Pulmonary artery endothelial cell (primary cell): ENCODE measurements at places on chromosomes 11 and 22.
A peak's percentile ranks its signal among the peaks of the same experiment; 100 is the strongest.

- DNase-seq: no peak
Observed at GRCh38 chr11:80241766-80242165, 800.9 kb upstream of the TENM4 start.

DNA sequence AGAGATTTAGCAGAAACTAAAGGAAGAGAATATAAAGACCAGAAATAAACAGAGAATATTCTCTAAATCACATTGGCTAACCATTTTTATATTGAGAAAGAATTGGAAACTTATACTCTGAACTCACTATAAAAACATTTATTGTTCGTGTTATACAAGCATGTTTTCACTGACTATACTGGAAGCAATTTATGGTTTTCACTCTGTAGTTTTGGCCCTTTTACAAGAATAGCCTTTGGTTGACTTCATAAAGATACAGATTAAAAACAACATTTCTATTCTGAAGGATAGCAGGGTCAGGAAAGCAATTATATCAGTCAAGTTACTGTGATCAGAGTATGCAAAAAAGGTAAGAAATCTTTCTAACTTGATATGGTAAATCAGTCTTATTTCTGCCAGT is 965.7 kb upstream of the FAT3 start:
- DNase-seq: no peak

- DNase-seq: no peak
Observed at GRCh38 chr11:114799476-114799875, 121.1 kb downstream of the NXPE2 start.

DNA sequence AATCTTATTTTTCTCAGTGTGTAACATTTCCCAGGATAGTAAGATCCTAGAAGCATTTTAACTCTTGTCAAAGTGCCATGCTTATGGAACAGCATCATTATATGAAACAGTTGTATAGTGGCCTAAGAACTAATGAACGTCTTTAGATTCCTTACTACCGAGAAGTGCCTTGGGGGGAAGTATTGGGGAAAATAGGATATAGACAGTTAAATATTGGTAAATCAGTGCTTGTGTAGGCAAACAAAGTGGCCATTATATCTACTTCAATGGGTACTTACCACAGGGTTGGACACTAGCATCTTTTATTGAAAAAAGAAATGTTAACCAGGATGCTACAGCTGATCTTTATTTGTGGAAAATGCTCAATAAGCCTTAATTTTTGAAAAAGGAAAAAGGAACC is 11.3 kb downstream of the FAR1 start:
- no peak for DNase-seq

DNA sequence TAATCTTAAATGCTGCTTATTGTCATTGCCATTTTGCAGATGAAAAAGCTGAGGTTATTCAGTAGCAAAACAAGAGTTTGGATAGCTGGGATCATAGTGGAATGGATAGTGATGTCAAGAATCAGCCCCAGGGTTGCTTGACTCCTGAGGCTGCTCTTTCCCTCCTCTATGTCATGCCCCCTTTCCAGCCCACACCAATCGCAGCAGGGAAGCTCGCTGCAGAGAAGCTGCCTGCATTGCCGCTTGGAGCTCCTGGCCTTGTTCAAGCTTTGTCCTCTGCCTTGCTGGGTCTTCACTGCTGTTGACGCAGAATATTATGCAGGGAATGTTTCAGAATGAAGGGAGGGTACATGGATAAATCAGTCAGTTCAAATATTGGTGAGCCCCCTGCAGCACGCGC is 128.8 kb upstream of the RASSF10 start:
- DNase-seq: no peak

DNA sequence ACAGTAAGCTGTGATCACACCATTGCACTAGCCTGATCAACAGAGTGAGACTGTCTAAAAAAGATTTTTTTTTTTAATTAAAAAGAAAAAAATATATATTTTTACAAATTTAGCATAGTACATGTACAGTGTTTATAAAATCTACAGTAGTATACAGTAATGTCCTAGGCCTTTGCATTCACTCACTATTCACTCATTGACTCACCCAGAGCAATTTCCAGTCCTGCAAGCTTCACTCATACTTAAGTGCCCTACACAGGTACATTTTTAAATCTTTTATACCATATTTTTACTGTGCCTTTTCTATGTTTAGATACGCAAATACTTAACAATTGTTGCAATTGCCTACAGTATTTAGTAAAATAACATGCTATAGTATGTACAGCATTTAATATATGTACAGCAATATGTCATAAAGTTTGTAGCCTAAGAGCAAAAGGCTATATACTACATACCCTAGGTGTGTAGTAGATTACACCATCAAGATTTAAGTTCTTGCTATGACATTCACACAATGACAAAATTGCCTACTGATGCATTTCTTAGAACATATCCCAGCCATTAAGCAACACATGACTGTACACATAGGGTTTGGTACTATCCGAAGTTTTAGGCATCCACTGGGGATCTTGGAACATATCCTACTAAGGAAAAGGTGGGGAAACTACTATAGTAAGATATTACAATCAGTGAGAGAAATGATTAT is 22.8 kb downstream of the PIK3C2A start:
- no peak for DNase-seq

- no peak for DNase-seq
Observed at GRCh38 chr11:17816232-17816931, 81.8 kb downstream of the KCNC1 start.

DNA sequence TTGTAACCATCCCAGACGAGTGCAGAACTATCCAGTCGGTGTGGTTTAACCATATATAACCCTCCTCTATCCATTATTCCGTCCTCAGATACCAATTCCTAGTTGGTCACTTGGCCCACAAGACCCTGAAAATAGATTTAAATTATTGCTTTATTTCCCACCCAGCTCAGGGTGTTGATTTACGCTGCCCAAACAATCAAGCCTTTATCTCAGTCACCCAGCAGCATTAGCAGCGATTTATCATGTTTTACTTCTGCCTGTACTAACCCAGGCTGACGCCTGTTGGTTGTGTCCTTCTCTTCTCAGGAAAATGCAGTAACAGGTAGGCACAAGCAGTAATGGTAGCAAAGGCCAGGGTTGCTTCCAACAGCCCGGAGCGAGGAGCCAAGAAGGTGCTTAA is 81.2 kb downstream of the DSCAML1 start:
- DNase-seq: no peak

- peak; percentile 82 for DNase-seq
Observed at GRCh38 chr22:19483481-19484244, 3.9 kb downstream of the CDC45 start.

DNA sequence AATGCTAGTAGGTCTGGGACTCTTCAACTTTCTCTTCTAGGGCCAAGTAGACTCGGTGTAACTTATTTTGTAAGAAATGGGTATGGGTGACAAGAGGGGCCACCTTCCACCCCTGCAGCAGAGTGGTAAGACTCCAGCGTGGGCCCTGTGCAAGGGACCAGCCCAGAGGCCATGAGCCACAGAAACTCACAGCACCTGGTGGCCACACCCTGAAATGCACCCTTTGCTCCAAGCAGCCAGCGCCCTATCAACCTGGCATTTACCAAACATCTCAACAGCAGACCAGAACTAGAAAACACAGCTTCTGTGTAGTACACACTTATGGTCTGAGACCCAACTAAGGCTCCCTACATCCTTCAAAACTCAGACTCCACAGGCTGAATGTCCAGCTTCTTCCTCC is 5.7 kb downstream of the CDCA5 start:
- DNase-seq: no peak

GRCh38 chr11:129295746-129296145 is 79.9 kb upstream of the BARX2 start:
- no peak for DNase-seq

- DNase-seq: no peak
Observed at GRCh38 chr11:6611092-6611962, 689 bp downstream of the TAF10 start.

GRCh38 chr11:1291295-1292017 is 18.0 kb downstream of the TOLLIP start:
- DNase-seq: no peak

DNA sequence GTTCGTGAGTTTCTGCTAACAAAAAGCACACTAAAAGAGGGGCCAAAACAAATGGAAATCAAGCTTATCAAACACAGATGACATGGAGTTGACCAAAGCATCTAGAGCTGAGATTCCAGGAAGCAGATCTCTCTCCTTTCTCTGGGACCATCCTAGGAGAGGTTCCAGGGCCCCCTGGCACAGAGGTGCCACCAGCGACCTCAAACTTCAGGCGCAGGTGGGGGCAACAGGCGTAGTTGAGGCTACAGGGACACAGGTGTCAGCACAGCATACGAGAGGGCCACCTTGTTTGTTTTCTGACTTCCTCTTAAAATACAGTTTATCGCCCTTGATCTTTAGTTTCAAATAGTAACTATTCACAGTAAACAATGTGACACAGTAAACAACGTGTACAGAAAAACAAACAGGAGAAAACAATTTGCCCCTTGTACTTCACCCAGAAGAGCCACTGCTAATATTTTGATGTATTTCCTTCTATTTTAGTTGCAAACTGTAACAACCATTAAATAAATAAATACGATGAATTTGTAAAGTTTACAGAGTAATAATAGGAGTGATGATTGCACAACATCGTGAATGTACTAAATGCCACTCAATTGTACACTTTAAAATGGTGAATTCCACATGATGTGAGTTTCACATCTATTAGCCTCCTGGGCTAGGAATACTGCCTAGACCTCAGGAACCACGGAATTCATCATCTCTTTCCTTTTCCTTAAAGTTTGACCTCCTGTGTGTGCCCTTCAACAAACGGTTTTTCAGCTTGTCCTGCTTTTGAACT is 52.2 kb downstream of the IGLL5 start:
- DNase-seq: no peak

DNA sequence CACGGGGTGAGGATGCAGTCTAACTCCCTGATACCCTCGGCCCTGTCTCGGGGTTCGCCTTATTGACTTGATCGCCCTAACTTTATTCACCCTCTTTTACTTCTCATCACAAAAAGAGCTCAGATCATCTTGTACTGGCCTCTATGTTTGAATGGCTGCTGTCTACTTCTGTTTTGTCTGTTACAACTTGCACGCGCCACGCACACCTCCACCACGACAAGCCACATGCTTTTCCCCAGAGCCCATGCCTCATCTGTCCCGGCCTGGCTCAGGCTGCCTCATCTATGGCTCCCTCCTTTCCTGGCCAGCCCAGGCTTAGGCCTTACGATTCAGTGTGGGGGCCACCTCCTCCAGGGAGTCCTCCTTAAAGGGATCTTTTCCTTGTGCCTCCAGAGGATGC is 180.9 kb downstream of the EFCAB6 start:
- no peak for DNase-seq

GRCh38 chr11:7473717-7474116 is 11.6 kb upstream of the OLFML1 start:
- DNase-seq: no peak

DNA sequence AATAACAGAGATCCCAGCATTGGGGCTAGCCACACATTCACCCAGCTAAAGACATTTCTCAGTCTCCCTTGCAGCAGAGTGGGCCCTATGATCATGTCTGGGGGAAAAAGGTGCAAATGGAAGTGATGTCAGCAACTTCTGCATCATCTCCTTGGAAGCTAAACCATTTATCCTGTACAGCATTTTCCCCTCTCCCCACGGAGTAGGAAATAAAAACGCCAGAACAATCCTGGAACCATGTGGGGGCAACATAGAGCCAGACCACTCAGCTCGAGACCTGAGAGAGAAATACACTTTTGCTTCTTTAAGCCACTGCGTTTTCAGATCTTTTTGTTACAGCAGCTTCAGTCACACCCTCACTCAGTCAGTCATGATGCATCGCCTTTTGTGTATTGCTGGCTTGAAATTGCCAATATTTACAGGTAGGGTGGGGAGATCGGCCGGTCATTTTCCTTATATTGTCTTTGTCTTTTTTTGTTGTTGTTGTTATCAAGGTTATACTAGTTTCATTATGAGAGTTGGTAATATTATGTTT is 9.1 kb upstream of the RAC2 start:
- no peak for DNase-seq

- no peak for DNase-seq
Observed at GRCh38 chr11:993632-994167, 42.8 kb downstream of the MUC6 start.

DNA sequence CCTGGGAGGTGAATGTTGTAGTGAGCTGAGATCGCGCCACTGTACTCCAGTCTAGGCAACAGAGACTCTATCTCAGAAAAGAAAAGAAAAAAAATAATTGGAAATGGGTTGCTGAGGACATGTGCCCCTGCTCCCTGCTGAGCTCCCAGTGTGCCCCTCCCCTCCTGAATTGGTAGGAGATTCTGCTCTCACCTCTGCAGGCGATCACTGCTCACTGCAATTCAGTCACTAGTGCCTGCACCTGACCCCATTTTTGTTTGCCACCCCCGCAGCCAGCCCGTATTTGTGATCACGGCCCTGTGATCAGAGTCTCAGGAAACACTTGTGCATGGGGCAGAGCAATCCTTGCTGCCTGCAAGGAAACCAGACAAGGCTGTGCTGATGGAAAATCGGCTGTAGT is 16.3 kb upstream of the SEC14L3 start:
- no peak for DNase-seq

- DNase-seq: no peak
Observed at GRCh38 chr11:67584881-67585873, 1.6 kb downstream of the GSTP1 start.

- DNase-seq: no peak
Observed at GRCh38 chr11:30760345-30760744, 174.2 kb upstream of the MPPED2 start.

GRCh38 chr11:134565343-134565891 is 153.4 kb upstream of the B3GAT1 start:
- DNase-seq: no peak

DNA sequence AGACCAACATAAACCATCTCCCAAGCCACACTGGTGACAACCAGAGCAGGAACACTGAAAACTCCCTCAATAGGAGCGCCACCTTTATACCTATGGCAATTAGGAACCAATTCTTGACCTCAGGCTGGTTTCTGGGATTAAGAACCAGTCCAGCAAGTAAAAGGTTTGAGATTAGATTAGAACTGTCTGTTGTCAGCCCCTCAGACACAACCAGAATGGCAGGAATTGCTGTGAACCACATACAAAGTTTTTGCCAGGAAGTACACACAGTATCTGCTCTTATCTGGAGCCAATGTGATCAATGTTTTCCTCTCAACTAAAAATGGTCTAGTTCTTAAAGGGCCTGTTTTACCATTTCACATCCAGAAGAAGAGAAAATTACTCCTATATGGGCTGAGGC is 55.2 kb downstream of the RBFOX2 start:
- DNase-seq: no peak

GRCh38 chr11:77370217-77370616 is 68.7 kb upstream of the GDPD4 start:
- DNase-seq: no peak

- DNase-seq: no peak
Observed at GRCh38 chr11:11979488-11980117, 28.8 kb downstream of the DKK3 start.
